Bronchial epithelial cell (primary cell): ENCODE measurements at places on chromosomes 5 and 9.

GRCh38 chr5:133112026-133112660 is 60.3 kb downstream of the HSPA4 start:
- DNase-seq = no peak

DNA sequence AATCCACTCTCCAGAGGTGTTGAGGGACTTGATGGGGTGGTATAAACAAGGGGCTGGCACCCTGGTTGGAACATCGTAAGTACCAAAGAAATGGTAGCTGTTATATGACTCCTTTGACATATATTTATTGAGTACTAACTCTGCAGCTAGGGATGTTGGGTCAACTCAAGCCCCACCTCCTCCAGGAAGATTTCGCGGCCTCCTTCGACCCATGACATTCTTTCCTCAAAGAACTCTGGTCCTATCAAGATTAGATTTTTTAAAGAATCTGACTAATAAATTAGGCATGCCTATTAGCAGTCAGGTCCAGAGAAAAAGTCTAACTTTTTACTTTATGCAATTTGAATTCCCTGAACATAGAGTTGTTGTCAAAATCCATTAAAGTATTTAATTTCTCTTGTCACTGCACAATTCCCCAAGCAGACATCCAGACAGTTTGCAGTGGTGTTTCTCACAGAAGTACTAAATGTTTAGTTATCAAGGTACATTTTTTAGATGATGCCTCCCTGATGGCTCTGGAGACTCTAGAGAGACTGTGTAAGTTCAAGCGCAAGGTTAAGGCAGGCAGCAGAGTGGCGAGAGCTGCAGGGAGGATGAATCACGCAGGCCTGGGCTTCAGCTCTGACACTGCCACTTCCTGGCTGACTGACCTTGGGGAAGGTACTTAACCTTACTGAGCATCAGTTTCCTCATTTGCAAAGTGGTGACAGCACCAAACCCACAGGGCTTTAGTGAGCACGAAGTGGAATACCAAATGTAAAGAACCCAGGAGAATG is 209.6 kb downstream of the TTLL11 start:
- DNase-seq = peak; percentile 22

GRCh38 chr9:89863837-89864236 is 259.0 kb downstream of the GADD45G start:
- DNase-seq = no peak

GRCh38 chr9:96029722-96030530 is 154.4 kb downstream of the ERCC6L2 start:
- DNase-seq = no peak

DNA sequence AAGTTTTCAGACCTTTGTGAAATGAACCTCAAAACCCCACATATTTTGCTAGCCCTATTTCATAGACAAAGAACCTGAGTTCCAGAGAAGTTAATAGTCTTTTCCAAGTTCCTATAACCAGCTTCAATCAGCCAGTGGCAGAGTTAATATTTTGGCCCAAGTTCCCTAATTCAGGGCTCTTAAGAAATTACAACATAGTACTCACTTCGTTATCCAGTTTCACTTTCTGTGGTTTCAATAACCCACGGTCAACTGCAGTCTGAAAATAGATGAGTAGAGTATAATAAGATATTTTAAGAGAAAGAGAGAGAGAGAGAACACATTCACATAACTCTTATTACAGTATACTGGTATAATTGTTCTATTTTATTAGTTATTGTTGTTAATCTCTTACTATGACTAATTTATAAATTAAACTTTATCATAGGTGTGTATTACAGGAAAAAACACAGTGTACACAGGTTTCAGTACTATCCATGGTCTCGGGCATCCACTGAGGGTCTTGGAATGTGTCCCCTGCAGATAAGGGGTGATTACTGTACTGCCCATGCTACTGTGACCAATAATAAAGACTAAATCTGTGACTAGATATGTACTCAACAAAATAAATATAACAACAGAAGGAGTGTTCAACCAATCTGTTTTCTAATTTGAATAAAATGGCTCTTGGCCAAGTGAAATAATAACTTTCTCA is 9.3 kb upstream of the MYOT start:
- peak; percentile 25 for DNase-seq

- DNase-seq = no peak
Measured at GRCh38 chr5:540071-540905, 16.0 kb upstream of the SLC9A3 start.

- no peak for DNase-seq
Measured at GRCh38 chr9:104903609-104904008, 24.3 kb downstream of the ABCA1 start.

DNA sequence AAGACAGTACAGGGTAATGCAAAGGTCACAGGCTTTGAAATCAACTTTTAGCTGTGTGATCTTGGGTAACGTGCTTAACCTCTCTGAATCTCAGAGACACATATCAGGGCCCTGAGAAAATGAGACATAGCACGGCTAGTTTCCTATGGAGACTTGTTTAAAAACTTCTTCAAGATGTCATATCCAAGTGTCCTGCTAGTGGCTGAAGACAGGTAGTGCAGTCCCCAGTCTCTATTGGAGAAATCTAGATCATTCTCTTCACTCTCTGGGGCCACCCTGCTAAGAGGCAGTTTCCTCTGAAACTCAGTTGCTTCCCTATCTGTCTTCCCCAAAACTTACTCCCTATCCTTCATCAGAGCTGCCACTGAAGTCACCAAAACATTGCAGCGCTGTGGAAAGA is 30.3 kb upstream of the GRXCR2 start:
- peak; percentile 17 for DNase-seq

GRCh38 chr5:15023266-15023665 is 151.7 kb upstream of the ANKH start:
- no peak for DNase-seq

DNA sequence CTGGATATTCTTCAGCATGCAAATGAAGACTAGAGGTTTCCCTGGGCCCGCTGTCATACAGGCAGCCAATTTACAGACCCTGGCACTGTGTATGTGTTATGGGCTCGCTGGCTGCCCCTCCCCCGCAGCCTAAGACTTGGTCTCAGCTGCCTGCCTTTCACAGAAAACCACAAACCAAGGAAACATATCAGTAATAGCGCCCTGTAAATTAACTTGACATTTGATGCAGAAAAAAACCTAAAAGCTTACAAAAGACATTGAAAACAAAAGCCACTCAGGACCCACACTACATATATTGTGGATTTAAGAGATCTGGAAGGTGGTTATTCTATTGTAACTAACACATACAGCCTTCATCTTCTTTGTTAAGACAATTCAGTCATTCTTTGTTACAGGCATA is 287.0 kb upstream of the TMEM161B start:
- no peak for DNase-seq

GRCh38 chr9:31916591-31917241 is 467.7 kb upstream of the ACO1 start:
- peak; percentile 18 for DNase-seq

- peak; percentile 97 for DNase-seq
Measured at GRCh38 chr5:107456281-107456715, 214.4 kb downstream of the EFNA5 start.

DNA sequence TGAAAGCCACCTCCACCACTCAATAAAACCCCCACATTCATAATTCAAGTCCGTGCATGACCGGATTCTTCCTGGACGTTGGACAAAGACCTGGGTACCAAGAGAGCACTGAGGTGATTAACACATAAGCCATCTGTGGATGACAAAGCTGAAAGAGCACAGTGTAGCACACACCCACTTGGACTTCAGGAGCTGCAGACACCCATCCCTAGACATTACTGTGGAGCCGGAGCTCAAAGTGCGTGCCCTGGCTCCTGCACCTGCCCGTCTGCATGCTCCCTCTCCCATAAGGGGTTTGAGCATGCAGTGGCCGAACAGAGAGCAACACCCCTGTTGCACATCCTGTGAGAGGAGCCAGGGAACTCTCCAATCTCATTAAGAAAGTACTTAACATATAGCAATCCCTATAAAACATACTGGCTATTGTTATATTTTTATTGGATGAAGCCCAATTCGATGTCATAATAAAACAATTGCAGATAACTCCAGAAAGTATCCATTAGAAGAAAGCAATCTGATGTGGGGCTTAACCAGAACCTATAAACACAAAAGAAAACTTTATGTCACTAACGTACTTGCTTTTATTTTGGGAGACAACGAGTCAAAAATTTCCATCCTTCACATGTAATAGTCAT is 1174.2 kb upstream of the C9orf72 start:
- DNase-seq = no peak

GRCh38 chr5:139655727-139656271 is 7.7 kb downstream of the CXXC5 start:
- no peak for DNase-seq

DNA sequence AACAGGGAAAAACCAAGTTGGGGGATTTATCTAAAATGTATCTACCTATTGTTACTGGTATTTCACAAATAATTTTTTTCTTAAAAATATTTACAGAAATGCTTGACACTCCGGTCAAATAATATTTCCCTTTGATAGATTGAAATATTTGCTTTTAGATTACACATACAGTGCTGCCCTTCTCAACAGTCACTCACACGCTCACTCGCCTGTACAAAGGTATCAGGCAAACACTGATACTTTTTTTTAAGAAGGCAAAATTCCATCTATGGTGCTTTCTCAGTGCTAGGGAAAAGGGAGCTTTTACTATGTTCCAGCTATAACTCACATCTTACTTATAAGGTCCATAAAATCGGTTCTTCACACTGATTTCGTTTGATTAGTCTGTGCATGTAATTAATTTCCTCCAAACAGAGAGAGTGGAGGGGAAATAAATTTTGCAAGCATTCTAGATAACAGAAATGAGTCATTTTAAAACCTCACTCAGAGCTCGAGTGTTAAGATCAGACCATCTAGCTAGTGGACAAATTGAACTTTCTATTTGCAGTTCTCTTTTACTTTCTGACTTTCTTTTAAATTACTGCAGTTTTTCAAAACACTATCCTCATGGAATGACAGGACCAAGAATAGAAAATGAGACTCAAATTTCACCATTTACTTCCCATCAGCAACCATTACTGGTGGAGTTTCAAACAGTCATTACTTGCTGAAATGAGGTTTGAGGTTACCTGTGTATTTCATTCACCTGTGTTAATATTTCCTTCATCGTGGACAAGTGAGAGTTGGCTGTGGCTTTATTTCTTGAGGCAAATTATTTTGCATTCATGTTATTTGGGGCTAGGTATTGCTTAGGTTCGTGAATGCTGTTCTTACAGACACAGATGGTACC is 273.2 kb downstream of the RAB3C start:
- peak; percentile 19 for DNase-seq

GRCh38 chr5:35884191-35884769 is 27.6 kb downstream of the IL7R start:
- peak; percentile 91 for DNase-seq

- no peak for DNase-seq
Measured at GRCh38 chr5:80246001-80246758, 9.7 kb downstream of the SERINC5 start.

GRCh38 chr9:26412446-26412845 is 480.2 kb downstream of the CAAP1 start:
- DNase-seq = no peak

GRCh38 chr5:124438026-124438902 is 308.2 kb downstream of the ZNF608 start:
- DNase-seq = no peak

- no peak for DNase-seq
Measured at GRCh38 chr5:74361406-74362358, 278.8 kb downstream of the ENC1 start.

- peak; percentile 62 for DNase-seq
Measured at GRCh38 chr9:123997665-123998277, 13.8 kb upstream of the LHX2 start.

DNA sequence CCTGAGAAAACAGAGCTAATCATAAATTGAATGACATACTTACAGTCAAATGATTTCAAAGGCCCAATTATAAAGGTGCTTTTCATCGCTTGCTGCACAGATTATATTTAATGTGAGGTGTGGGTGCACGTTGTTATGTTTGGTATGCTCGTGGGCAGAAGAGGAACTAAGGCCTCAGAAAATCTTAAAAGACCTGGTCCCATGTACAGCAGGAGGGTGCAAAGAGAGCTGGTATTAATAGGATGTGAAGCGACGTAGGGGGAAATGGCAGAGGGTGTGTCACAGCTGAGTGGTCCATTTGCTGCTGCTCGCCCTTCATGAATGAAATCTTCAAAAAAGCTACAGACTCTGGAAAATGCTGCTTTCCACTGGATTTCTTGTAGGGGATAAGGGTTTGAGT is 40.5 kb upstream of the IFNK start:
- no peak for DNase-seq

DNA sequence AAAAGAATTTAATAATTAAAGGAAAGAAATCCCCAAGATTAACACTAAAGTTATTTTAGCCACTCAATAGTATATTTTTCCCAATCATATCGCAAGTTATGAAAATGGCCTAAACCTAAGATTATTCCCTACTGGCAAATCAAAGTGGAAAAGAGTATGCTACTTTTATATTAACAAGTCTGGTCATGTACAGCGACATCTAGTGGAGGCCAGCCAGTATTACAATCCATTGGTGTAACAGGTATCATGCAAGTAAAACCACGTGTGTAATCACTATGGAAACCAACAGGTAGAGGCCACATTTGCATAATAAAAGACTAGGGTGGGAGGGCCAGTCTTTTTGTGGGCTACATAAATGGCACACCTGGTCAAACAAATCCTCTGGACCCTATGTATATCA is 976.4 kb upstream of the CDH9 start:
- DNase-seq = peak; percentile 38

DNA sequence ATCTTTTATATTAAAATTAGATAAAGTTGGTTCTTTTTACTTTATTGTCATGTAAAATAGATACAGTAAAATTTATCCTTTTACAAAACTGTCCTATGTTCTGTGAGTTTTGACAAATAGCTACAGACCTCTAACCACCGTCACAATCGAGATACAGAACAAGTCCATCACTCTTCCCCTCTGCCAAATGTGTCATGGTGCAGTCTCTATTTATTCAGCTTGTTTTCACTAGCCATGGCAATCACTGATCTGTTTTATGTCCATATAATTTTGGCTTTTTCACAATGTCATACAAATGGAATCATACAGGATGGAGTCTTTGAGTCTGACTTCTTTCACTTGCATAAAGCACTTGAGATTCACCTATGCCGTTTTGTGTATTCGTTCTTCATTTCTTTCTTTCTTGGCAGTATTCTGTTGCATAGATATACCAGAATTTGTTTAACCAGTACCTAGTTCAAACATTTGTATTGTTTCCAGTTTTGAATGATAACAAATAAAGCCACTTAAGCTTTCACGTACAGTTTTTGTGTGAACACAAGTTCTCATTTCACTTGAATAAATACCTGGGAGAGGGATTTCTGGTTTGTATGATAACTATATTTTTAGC is 273.2 kb upstream of the MPDZ start:
- DNase-seq = no peak

GRCh38 chr5:3300726-3301125 is 294.9 kb upstream of the IRX1 start:
- no peak for DNase-seq

DNA sequence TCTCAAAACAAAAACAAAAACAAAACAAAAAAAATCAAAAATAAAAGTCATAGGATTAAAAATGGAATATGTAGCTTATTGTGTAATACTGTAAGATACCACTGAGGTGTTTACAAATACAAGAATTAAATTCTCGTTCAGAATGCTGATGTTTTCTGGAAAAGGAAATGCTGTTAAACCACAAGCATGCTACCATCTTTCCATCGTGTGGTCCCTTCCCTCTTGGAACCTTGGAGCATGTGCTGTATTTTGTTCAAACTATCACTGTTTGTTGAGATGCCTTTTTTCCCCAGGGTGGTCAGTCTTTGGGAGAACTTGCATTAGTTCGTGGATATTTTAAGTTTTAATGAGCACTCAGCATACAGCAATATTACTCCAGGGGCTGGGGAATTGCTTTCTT is 39.7 kb downstream of the SUB1 start:
- DNase-seq = no peak

- peak; percentile 74 for DNase-seq
Measured at GRCh38 chr9:109107402-109108240, 12.1 kb downstream of the TMEM245 start.

- no peak for DNase-seq
Measured at GRCh38 chr5:122721127-122721526, 53.8 kb upstream of the SNX2 start.
